Cortex of kidney (tissue), 1 donor: ENCODE measurements at places on chromosomes 3 and 15.

DNA sequence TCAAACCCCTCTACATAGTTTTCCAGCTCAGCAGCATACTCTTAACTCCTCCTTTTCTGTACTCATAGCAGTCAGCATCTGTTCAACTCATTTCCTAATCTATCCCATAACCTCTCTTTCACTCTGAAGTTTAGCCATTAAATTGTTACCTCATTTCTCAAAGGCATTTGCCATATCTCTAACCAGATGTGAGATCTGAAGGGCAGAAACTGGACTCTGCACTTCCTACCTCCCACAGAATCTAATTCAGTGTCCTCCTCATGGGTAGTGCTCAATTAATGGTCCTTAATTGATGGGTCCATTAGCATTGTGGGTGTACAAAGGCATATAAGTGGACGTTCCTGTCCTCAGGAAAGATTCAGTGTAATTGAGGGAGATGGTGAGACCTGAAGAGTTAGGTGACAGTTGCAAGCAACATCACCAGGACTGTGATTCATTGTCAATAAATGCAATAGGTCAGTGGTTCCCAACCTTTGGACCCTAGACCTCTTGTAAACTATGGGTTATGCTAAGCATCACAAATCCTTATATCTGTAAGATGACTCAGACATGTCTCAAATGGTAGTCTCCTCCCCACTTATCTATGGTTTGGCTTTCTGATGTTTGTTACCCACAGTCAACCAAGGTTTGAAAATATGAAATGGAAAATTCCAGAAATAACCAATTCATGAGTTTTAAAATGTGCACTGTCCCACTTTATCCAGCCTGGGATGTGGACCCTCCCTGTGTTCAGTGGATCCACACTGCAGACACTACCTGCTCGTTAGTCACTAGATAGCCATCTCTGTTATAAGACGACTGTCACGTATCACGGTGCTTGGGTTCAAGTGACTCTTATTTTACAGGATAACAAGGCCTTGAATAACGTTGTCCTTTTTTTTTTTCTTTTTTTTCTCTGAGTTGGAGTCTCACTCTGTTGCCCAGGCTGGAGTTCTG is 25.0 kb upstream of the UACA start:
- no peak for DNase-seq

DNA sequence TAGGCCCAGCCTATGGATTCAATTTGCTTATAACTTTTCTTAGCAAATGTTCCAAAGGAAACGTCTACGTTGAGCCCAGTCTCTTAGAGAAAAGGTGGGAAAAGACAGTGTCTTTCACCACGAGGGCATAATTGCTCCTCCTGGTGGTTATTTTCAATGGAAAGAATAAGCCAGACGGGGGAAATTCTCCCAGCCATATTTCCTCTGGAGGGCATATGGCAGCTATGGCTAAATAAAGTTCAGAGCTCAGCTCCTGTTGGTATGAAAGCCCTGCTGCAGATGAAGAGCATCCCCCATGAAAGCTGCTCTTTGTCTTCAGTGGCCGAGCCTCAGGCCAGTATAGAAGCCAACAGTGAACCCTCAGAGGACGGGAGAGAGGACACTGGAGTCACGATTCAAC is 297.9 kb downstream of the RYR3 start:
- no peak for DNase-seq

DNA sequence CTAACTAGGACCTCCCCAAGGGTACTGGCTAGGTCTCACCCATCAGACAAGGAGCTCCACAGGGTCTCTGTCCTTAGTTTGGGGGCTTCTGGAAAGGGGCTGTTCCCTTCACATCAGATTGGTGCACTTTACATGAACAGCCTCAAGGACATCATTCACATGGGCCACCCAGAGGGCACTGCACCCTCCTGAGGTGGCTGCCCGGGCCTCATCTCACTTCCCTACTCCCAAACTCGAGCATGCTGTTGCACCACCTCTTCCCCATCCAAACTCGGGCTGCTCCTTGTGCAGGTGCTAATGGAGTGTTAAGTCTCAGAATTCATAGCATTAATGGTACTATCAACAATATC is 48.1 kb downstream of the RAB11A start:
- DNase-seq = no peak

DNA sequence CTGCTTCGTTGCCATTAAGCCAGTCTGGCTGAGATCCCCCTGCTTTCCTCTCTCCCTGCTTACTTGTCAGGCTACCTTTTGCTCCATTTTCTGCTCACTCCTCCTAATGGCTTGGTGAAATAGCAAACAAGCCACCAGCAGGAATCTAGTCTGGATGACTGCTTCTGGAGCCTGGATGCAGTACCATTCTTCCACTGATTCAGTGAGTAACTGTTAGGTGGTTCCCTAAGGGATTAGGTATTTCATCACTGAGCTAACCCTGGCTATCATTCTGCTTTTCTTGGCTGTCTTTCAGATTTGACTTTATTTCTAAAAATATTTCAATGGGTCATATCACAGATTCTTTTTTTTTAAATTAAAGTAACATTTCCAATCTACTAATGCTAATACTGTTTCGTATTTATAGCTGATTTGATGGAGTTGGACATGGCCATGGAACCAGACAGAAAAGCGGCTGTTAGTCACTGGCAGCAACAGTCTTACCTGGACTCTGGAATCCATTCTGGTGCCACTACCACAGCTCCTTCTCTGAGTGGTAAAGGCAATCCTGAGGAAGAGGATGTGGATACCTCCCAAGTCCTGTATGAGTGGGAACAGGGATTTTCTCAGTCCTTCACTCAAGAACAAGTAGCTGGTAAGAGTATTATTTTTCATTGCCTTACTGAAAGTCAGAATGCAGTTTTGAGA is 25.0 kb downstream of the CTNNB1 start:
- DNase-seq = no peak

DNA sequence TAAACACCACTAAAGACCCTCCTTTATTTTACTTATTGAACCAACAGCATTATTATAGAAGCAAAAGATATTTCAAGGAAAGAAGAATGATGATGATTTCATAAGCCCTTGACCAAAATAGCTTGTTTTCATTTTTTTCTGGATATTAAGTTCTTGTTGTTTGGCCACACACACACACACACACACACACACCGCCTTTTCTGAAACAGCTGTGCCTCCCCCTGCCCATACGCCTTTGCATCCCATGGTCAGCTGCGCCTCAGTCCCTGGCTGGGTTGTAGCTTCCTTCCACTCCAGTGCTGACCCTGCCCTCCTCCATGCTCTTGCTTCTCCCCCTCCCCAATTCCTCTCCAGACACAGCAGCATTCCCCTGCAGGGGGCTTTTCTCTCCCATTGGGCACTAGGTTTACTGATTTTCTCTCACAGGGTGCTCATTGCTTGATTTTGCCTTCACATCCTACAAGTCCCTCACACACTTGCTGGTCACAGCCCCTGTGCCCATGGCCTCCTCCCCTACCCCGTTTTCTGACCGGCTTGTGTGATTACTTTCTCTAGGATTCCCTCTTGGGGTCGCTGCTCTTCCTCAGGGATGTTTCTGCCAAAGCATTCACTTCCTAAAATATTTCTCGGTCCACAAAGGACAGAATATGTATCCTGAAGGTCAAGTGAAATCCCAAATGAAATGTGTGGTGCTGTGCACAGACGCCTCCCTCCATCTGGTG is 18.4 kb downstream of the MESP1 start:
- no peak for DNase-seq
